Skin of body (tissue), 3 donors: ENCODE measurements at places on chromosomes 2 and 18. TPM values are rescaled to one million over a fixed set of nuclear protein-coding genes. Genes with fewer than 3 reads are reported as not detected.
A peak's percentile ranks its signal among the peaks of the same experiment; 100 is the strongest.

The SOX11 gene
- 6.6 TPM for total RNA-seq

The LOXHD1 gene
- 2.8 TPM for total RNA-seq

- DNase-seq: no peak
Measured at GRCh38 chr2:197168705-197169104, 141.9 kb downstream of the ANKRD44 start.

DNA sequence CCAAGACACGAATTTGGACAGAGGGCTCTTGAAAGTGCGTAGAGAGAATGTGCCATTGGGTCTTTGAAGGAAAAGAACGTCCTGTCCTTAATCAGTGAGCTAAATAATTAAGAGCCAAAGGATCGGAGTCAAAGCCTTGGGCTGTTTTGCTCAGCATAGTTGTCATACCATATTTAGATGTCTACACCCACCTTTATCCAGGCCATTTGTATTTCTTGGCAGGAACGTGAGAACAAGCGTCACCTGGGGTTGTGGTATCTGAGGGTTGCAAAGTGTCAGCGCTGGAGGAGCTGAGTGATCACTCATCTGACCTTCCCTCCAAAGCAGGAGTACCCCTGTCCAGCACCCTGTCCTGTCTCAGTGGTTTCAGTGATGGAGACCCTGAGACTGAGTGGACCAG, 4.5 kb downstream of the LPIN1 start:
- DNase-seq: no peak

DNA sequence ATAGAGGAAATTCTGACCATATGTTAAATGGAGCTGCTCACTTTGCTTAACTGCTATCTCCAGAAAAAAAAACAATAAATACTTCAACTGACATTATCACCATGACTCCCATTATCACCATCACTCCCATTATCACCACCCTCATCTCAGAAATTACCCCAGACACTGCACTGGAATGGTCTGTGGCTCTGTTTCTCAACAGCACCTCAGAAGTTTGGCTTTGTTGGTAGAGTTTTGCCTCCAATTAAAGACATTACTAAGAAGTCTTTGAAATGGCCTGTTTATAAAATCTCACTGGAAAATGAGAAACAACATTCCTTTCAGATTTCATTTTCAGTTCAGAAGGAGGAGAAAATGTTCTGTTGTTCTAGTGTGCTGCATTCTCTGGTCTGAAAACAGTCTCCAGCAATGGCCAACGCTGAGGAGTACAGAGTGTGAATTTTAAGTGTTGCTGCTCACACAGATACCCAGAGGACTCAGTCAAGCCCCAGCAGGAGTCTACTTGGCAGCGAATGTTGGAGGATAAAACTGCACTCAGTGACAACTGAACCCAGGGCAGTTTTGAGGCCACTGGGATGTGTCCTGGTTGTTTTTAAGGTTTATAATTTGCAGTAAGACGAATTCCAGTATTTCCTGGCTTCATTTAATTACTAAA, 364.5 kb upstream of the CDH2 start:
- no peak for DNase-seq

DNA sequence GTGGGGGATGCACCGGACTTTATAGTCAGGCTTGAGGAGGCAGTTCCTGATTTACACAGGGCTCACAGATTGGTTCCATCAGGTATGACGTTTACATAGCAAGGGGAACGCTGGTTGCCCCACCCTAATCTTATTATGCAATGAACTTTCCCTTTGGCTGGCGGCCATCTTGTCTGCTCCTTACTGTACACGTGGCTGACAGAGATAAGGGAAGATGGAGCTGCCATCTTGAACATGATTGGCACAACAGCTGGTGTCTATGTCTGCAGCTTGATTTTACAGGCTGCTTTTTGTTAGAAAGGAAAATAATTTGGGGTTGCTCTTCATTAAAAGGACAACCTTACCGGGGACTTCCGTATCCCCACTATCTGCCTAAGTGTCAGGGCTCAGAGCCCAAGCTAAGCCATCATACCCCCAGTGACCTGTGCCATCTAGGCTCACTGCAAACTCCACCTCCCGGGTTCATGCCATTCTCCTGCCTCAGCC, 33.5 kb upstream of the ATG16L1 start:
- no peak for DNase-seq

- DNase-seq: no peak
Measured at GRCh38 chr2:76268484-76268883, 557.8 kb upstream of the GCFC2 start.

DNA sequence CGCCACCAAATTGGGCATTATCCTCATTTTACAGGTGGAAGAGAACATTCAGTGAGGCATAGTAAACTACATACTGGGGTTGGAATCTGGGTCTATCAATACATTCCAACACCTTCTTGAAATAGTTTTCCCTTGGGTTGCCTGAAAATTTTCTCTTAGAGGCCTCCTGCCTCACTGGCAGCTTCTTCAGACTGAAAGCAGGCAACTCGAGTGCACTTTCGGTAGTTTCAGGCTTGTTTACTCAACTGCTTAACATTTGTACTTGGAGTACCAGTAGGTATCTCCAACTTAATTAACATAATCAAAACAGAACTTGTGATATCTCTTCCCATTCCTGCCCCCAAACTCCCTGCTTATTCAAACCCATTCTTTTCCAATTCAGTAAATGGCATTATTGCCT, 36.2 kb upstream of the C2orf74 start:
- no peak for DNase-seq

DNA sequence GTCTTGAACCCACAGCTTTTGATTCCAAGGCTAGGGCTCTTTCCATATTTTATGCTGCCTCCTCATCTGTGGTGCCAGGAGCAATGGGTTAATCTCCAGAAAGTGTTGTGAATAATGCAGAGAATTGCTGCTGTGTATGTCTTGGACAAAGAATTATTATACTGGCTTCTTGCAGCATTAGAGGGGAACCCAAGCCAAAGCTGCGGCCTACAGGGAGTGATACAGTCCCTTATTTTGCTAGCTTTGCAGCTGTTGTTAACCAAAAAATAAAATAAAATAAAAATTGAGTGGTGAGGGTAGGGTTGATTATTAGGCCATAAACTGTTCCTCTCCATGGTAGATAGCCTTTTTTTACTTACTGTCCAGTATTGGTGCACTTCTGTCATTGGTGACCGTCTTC, 16.7 kb downstream of the WIPF1 start:
- DNase-seq: no peak

DNA sequence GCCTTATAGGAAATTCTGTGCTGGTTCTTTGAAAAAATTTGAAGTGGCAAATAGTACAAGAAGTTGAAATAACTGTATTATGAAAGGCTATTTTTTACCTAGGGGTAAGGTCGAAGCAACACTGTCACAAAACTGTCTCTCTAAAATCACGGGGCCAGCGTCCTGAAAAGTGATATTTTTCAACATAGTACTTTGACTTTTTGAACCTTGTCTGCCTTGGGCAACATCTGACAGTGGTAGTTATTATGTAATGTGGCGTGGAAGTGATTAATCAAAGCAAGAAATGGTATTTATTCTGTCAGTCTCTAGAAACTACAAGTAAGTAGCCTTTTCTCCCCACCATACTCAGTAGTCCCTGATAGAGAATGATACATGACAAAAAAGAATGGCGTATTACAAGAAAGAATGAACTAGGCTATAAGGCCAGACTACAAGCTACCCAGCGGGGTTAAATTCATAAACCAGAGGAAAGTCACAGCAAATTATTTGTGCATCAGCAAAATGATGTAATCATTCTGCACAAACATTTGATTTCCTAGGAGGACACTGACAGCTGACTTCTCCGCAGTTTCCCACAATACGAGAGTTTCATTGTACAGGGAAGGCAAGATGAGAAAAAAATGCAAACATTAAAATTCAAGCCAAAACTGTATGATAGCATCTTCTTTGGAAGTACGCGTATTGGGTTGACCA, 9.8 kb downstream of the GEN1 start:
- no peak for DNase-seq

- DNase-seq: no peak
Measured at GRCh38 chr18:35106013-35106844, 65.0 kb downstream of the MAPRE2 start.

DNA sequence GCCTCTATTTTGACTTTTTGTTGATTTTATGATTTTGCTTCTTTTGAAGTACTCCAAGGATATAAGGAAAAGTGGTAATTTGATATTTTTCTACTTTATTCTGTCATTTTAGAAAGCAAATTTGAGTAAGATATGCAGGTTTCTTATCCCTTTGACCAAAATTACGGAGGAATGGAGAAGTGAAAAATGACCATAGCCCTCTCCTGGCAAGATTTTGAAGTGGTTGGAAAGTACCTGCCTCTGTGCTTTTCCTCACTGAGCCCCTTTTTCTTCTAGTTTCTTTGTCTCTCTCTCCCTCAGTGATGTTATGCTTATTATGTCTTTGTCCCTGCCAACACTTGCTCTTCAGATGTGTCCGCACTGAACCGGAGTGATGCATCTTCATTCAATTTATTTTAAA, 898.1 kb downstream of the EPHA4 start:
- no peak for DNase-seq

DNA sequence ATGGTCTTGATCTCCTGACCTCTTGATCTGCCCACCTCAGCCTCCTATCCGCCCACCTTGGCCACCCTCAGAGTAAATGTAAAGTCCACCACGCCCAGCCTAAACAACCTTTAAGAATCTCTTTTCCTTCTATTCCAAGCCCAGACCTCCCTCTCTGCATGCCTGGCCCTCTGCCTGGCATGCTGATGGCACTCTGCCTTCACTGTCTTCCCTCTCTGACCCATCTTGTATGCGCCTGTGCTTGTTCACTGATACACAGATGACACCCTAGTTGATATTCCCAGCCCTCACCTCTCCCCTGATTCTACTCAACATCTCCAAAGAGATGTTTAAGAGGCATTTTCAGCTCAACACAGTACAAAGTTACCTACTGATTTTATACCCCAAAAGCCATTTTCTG, 466.8 kb upstream of the MEX3C start:
- DNase-seq: no peak

GRCh38 chr2:232892221-232892620, 22.2 kb downstream of the SNORC start:
- no peak for DNase-seq

- no peak for DNase-seq
Measured at GRCh38 chr2:131148426-131148825, 43.3 kb downstream of the PLEKHB2 start.

- DNase-seq: no peak
Measured at GRCh38 chr18:55338978-55339650, 248.9 kb downstream of the TCF4 start.

DNA sequence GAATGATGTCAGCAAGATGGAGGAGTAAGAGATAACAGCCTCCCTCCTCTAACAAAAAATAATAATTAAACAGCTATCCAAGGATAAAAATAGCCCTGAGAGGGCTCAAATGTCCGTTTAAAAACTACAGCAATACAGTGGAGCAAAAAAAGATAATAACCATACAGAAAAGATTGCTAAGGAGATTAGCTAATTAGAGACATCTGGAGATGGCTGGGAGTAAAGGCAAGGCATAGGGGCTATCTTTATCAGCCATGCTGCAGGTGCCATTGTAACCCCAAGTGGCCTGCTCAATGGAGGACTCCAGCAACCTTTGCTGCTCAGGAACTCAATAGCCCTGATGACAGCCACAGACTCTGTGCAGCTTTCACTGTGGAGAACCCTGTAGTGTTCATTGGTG, 42.7 kb downstream of the MDH1 start:
- no peak for DNase-seq

GRCh38 chr2:236769981-236770671, 200.5 kb downstream of the ACKR3 start:
- no peak for DNase-seq

DNA sequence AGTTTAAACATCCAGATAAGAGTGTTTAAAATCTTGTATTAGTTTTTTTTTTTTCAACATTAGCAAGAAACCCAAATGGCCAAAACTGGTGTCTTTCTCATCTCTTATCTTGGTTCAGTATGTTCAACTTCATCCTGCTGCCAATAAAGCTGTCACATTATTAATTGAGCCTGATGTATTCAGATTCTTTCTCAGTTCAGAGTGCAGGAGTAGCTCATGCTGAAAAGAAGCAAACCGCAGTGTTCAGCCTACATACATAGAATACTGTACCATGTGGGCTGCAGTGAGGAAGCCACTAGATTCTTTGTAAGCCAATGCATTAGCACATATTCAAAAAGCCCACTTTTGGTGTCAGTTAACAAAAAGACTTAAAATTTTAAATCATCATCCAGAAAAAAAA, 76.2 kb downstream of the C18orf54 start:
- DNase-seq: no peak

DNA sequence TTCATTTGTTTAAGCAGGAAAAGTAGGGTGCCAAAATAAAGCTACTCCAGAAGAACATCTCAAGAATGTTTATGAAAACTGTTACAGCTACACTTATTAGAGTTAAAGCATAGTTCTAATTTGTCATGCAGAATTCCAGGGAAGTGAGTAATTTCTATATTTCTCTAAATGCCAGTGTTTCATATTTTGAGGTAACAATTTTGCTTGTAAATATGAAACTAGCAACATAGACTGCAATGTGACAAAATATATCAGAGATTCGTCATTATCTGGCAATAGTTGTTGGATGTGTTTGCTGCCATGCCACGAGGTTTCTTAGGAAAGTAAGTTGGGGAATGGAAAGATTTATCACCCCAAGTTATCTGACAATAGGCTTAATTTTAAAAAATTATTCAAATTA, 424.1 kb upstream of the ZEB2 start:
- peak; percentile 5 for DNase-seq

- no peak for DNase-seq
Measured at GRCh38 chr2:11564816-11565567, 31.1 kb downstream of the GREB1 start.

DNA sequence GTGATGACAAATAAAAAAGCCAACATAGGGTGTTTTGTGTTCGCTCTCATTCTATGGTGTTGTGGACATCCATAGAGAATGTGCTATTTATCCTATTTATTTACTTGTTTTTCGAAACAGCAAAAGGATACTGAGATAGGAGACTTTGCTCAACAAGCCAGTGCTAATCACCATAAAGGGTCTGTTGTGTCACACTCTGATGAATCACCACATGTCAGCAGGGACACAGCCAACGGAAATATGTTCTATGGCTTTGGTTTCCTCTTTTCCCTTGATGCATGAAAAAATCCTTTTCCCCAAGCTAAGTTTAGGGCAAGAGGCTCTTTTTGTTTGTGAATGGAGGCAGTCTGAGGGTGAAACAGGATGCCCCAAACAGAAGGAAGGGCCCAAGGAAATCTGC, 154.3 kb downstream of the RNF152 start:
- peak; percentile 39 for DNase-seq
